ENCODE measurements at places on chromosomes 1 and 21.
A peak's percentile ranks its signal among the peaks of the same experiment; 100 is the strongest.

DNA sequence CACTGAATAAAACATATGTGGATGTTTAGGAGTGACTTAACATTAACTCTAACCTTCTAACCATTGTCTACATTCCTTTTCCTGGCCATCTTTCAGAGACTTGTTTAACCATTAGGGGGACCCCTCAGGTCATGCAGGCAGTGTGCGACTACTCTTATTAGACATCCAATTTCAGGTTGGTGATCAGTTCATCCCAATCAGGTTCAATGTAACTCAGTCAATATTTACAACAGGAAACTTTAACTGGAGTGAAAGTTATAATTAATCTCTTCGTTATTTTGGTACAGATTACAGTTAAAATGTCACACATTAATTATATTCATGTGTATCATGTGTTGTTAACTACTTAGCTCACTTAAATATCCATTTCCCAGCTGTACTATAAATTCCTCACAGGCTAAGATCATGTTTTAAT lies 68.8 kb upstream of the RGS1 start:
- DNase-seq = peak; percentile 68

DNA sequence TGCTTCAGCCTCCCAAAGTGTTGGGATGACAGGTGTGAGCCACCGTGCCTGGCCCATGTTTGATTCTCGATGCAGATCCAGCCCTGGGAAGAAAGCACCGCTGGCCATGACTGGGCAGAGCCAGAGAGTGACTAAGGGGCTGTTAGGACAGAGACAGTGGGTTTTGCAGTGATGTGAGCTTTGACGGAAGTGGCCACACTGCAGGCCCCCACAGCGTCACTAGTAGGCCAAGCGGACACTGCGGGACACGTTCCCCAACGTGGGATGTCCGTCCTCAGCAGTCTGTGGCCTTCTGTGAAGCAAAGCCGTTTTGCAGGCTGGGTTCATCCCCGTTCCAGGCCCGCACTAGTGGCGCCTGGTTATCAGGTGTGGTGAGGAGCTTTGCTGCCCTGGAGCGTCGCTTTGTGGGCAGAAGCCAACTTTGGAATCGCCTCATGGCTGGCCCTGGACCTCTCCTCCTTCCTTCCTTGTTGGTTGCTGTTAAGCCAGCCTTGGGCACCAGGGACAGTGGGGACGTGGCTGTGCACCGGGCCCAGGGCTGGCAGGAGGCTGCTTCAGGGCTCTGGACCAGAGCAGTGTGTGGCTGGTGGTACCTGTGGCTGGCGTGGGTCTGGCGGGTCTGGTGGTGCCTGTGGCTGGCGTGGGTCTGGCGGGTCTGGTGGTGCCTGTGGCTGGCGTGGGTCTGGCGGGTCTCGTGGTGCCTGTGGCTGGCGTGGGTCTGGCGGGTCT lies 41.2 kb downstream of the SKI start:
- no peak for DNase-seq

GRCh38 chr1:208088319-208088718 lies 155.9 kb downstream of the PLXNA2 start:
- DNase-seq = no peak

DNA sequence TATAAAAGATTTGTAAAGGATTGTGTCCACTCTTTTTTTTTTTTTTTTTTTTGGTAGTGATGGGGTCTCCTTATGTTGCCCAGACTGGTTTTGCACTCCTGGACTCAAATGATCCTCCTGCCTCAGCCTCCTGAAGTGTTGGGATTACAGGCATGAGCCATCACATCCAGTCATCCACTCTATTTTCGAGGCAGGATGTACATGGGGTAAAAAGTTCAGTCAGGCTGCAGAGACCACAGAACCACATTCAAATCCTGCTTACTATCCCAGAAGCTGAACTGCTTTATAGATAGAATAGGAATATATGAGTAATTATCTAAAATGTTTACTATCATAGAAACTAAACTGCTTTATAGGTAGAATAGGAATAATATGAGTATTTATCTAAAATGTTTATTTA lies 26.0 kb upstream of the KCNK2 start:
- no peak for DNase-seq

DNA sequence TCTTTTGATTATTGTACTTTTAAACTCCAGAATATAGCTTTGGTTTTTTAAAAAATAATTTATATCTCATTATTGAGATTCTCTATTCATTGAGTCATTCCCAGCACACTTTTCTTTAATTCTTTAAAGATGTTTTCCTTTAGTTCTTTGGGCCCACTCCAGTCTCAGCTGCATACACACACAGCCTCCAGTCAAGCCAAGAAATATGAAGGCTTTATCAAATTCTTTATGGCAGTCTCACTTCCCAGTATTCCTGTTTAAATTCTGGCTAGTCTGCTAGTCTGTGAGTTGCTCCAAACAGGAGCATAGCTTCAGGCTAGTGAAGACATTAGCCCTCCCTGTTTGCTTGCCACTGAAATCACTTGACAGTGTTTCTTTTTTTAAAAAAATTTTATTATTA lies 61.2 kb downstream of the CRP start:
- no peak for DNase-seq

DNA sequence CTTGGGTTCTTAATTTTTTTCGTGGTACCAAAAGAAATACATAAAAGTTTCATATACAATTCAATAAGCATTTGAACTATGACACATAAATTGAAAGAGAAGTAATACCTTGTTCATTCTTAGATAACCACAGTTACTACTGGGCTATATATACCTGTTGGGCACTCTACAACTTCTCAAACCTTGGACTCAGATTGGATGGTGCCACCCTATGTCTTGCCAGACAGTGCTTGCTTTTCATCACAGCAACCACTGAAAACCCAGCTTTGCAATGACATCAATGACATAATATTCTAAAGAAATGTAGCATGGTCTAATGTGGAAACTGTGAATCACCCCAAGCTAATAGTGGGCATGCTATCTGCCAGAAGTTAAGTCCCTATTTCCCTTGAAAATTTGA lies 62.8 kb upstream of the DPH5 start:
- DNase-seq = no peak

- DNase-seq = peak; percentile 41
Observed at GRCh38 chr21:42513151-42513984, at the start of gene SLC37A1. Gene SLC37A1 (plus strand): TSS chr21:42513852. CDS start chr21:42518455, 4,603 bp downstream.

DNA sequence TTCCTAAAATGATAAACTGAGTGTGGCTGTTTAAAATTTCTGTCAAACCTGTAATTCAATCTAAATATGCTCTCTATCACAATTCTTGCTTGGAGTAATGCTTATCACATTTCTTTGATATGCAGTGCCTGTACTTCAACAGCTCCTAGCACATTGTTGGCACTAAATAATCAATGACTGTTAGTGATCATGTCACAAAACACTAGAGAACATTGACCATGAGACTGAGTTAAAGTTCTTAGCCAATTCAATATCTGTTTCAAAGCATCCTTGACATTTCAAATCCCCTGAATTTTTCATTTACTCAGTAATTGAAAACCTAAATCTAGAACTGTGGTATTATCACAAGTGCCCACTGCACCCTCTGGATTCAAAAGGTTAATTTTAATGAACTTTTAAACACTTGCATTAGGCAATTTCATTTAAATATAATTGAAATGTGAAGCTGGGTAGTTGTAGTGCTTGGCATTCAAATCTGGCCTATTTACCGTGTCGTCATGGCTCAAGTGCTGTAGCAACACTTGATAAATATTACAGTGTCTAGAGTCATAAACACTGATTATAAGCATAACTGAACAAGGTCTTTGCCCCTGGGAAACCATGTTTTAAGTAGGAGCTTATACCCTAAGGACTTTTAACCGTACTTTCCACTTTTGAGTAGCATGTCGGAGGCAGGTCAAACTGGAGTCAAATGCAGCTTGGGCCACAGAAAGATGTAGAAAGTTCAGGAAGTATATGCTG lies 143.6 kb downstream of the LRRC7 start:
- DNase-seq = no peak

GRCh38 chr1:155167166-155168104 lies 5.7 kb downstream of the KRTCAP2 start:
- peak; percentile 78 for DNase-seq

DNA sequence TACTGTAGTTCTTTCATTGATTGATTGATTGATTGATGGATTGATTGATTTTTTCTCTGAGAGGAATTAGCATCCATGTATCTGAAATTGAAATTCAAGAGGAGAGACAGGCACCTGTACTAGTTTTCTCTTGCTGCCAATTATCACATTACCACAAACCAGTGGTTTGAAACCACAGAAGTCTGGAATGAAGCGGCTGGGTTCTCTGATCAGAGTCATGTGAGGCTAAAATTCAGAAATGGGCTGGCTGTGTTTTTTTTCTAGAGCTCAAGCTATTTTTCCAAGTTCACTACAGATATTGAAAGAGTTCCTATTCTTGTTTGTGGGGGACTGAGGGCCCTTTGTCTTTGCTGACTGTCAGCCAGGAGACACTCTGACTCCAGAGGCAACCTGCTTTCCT lies 10.0 kb downstream of the NBPF3 start:
- DNase-seq = peak; percentile 43

GRCh38 chr1:89887270-89887669 lies 66.4 kb downstream of the LRRC8D start:
- no peak for DNase-seq

GRCh38 chr1:208219659-208220282 lies 24.4 kb downstream of the PLXNA2 start:
- no peak for DNase-seq

DNA sequence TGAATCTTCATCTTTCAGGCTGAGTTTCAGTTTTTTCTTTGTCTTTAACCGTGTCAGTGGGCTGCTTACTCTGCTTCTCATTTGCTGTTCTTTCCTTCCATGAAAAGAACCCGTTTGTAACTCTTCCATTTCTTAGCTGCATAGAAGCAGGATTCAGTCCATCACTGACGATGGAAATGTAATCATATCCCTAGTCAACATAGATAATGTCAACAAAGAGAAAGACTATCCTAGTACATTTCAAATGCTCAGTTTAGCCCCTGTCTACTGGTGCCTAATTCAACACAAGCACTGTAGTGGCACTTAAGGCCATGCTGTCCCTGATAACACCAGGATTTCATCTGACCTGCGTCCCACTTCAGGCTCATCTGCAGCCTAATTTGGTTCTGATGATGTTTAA lies 376 bp downstream of the GBP1 start:
- no peak for DNase-seq

GRCh38 chr1:234486858-234487840 lies 8.2 kb upstream of the TARBP1 start:
- DNase-seq = peak; percentile 32

DNA sequence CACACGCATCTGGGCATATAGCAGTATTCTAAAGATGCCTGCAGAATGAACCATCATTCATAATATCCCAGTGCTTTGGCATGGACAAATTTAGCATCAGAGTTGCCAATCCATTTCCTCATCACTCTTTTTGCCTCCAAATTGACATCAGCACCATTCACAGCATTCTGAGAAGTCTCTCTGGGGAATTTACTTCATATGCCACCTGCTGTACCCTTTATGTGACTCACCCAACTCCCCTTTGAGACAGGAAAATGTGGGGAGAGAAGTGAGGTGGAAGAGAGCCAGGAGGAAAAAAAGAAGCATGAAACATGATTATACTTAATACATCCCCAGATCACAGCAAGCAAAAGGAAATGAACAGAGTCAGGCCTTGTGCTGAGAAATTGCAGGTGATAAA lies 37.4 kb downstream of the RAB3B start:
- peak; percentile 57 for DNase-seq

DNA sequence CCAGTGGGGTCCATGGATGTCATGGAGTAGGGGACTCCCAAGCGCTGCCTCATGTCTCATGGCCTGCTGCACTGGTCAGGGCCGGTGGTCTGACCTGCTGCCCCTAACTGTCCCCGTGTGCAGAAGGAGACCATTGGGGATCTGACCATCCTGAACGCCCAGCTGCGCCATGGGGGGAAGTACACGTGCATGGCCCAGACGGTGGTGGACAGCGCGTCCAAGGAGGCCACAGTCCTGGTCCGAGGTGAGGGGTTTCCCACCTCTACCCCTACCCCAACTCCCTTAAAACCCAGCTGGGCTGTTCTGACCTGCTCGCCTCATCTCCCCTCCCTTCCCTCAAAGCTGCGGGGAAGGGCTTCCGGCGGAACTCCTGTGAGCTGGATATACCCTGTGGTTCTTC lies 18.6 kb downstream of the TMEM81 start:
- no peak for DNase-seq

DNA sequence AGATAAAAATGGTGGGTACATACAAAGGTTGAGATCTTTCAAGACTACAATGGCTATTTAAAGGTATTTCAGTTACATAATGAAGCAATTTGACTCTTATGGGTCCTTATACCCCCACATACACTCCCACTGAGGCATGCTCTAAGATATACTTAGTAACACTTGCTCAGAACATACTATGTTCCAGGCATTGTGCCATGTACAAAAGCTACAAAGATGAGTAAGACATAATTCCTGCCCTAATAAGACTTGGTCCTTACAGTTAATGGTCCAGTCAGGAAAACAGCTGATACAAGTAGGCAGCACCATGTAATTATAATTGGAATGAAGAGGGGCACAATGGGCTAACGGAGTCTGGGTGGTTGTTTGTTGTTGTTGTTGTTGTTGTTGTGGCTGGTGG lies 166.7 kb upstream of the BEND5 start:
- no peak for DNase-seq

DNA sequence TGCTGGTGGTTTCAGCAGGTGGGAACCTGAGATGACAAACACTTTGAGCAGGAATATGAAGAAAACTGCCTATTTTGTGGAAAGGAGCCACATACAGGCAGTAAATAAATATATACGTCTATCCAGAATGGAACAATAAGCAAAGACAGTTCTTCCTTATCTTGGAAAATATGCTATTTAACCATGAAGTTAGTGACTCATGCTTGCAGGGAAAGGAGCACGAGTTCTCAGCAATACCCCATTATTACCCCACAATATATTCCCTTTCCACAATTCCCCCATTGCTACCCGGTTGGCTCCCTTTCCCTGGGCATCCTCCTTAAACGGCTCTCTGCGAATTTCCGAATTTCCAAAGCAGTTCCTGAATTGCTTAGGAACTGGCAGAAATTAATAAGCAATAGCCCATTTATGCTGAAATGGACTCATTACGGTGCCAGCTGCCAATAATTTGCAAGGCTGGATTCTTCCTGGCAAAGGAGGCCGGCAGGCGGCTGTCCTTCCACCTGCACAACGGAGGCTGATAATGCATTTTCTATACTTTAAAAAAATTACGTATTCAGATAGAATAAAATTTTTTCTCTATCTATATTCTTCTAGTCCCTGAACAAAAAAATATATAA lies 65.4 kb downstream of the TIAM1 start:
- DNase-seq = no peak

GRCh38 chr21:42830456-42831455 lies 48.6 kb downstream of the WDR4 start:
- peak; percentile 55 for DNase-seq
